T-helper 2 cell (primary cell): ENCODE measurements at places on chromosomes 2 and 18.

DNA sequence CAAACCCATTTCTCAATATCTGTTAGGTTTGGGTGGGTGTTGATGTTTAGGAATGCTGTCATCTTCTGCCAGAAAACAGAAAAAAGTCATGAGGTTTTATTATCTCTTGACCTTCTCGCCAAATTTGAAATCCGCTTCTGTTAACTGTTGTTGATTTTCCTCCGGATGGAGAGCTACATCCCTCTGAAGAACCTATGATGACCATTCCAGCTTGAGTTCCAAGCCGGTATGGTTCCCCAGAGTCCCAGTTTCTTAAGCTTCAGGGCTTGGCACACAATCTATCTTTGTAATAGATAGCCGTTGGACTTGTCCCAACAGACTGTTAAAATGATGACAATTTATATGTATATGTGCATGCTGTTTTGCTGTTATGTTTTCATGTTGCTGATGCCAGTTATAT is 1201.0 kb downstream of the LRP1B start:
- no peak for DNase-seq

- DNase-seq = no peak
Observed at GRCh38 chr2:70616168-70616694, 62.6 kb upstream of the TGFA start.

GRCh38 chr18:44882163-44882868 is 201.6 kb downstream of the SETBP1 start:
- no peak for DNase-seq

GRCh38 chr18:74251297-74252038 is 40.3 kb downstream of the CYB5A start:
- no peak for DNase-seq

DNA sequence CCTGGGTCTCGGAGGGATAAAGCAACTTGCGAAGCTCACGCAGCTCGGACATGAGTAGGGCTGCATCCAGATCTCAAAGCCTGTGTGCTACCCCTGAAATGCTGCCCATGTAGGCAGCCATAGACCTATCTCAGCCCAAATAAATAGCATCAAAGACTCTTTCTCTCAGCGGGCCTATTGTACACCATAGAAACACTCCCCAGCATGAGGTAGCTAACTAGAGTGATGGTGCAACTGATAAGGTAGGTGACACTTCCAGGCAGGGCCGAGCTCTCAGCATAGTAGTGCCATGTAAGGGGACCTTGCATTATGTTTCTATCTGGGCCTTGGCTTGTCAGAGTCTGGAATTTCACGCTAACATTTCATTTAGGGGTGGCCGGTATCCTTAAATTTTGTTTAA is 52.4 kb downstream of the RABL2A start:
- no peak for DNase-seq

DNA sequence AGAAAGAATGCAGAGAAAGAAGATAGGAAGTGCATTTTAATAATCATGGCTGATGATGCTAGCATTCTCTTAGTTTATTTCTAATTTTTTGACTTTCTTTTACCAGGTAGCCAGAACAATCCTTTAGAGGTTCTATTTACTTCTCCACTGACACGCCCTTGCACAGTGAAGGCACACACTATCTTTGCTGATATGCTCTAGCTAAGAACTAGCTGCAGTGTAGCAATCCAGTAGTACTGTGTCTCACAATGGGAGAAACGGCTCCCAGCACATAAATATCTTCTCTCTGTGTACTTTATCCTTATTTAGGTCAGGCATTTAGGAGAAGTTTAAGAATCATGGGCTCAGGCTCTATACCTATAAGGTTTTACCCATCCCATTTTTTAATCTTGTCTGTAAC is 1005.4 kb downstream of the LRP1B start:
- DNase-seq = no peak

DNA sequence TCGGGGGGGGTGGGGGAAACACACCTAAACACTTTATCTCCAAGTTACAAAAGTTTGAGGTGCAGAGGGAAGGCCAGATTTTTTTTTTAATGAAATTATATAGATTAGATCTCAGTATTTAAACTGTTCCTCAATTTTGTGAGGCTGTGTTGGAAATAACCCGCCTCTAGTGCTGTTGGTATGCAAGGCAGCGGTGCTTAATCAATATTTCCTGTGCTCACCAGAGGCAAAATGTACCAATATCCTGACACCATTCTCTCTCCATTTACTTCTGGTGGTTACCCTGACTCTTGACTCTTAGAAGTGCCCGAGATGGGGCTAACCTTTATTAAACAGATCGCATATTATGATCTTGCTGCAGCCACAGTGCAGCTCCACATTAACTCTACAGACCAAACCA is 54.8 kb upstream of the EML6 start:
- no peak for DNase-seq

GRCh38 chr2:37387148-37387835 is 42.9 kb downstream of the QPCT start:
- no peak for DNase-seq

DNA sequence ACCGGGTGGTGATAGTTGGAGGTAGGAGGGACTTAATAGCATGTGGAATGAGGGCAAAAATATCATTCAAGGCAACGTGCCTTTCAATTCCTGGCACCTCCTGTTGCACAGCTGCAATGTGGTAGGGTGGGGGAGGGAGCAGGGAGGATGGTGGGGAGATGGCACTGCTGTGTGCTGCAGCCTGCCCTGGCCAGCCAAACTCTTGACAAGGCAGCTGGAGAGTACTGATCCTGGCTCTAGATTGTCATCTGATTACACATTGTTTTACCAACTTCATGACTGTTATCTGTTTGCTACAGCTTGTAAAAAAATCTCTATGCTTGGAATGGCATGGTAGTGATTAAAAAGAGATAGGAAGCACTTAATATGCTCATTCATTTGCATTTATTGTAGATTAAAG is 47.7 kb downstream of the PLCL1 start:
- no peak for DNase-seq

DNA sequence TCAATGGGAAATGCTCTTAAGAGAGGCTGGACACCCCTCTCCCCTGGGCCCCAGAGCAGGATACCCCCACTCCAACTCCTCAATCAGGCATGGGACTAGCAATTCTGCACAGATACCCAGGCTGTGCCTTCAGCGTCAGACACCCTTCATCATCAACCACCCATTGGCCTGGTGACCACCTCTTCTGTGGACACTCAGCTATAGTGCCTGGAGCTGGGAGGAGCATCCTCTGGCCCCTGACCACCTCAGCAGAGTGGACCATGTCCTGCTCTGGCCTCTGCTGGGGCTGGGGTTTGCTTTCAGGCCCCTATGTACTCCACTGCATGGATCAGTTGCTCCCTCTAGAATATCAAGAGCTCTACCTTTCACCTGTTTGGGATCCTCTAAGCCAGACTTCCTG is 35.1 kb downstream of the TGFA start:
- no peak for DNase-seq

GRCh38 chr2:169073211-169073962 is 4.0 kb downstream of the DHRS9 start:
- DNase-seq = no peak

DNA sequence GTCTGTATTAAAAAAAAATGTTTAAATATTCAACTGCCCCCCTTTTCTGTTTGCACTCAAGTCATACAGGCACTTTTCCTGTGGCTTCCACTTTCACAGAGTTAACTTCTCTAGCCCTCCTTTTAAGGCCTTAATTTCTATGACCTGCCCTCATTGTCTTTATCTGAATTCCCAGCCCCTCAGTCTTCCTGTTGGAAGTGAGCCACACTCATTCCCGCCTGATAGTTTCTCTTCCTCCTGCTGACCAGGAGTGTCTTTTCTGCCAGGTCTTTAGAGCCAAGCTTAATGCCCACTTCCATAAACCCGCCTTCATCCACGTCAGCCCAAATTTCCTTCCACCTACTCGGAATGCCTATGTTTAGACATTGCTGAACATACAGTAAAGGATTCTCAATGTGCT is 10.5 kb downstream of the COPS8 start:
- no peak for DNase-seq

DNA sequence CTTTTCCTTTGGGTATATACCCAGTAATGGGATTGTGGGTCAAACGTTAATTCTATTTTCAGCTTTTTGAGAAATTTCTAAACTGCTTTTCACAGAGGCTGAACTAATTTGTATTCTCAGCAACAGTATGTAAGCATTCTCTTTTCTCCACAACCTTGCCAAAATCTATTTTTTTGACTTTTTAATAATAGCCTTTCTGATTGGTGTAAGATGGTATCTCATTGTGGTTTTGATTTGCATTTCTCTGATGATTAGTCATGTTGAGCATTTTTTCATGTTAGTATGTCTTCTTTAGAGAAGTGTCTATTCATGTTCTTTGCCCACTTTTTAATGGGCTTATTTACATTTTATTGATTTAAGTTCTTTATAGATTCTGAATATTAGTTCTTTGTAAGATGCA is 145.5 kb downstream of the TRABD2A start:
- DNase-seq = no peak

DNA sequence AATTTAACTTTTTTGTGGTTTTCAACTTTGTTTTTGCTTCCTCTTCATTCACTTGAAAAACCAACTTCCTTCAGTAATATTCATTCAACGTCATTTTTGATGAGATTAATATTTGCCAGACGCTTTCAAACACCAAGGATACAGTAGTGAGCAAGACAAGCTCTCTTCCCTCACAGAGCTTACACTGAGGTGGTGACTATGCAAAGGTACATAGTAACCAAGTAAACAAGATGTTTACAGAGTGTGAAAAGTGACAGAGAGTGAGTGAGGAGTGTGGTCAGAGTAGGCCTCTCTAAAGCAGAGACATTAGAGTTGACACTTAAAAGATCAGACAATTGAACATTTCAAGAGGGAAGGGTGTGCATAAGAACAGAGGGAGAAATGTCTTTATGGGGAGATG is 155.5 kb downstream of the TMEM247 start:
- no peak for DNase-seq

GRCh38 chr2:235977445-235977844 is 190.7 kb downstream of the GBX2 start:
- no peak for DNase-seq

DNA sequence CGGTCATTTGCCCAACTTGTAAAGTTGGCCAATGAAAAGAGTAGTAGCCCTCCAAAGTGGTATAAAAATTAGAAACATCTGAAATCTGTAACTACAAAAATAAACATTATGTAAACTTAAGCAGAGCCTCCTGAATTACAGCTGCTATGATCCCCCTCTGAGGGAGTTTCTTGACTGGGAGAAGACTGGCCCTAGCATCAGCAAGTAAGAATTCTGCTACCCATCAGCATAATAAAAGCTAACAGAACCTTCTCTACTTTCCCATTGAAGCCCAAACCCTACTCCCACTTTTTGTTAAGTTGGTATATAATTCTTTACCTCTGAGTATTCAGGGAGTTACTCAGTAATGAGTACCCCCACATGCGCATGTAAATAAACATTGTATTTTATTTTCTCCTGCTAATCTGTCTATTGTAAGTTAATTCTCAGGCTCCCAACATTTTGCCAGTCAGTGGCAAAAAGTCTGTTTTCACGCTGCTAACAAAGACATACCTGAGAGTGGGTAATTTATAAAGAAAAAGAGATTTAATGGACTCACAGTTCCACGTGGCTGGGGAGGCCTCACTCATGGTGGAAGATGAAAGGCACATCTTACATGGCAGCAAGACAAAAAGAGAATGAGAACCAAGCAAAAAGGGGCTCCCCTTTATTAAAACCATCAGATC is 71.3 kb downstream of the MYL12B start:
- DNase-seq = no peak

- DNase-seq = no peak
Observed at GRCh38 chr2:42133771-42134195, 35.4 kb upstream of the EML4 start.

DNA sequence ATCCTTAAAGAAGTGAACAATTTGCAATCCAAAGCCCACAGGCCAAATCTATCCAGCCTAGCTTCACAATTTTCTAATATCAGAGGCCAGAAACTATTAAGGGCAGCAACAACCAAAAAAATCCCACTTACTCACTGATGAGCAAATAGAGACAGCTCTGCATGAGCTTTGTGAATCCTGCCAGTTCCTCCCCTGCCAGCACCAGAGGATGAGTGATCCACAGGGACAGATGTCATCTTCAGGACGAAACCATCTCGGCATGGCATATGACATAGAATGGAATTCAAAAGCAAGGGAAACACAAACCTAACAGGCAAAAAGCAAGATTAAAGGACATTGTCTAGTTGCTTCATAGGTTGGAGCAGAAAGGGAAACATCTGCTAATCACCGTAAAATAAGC is 2.2 kb upstream of the DSC2 start:
- no peak for DNase-seq

DNA sequence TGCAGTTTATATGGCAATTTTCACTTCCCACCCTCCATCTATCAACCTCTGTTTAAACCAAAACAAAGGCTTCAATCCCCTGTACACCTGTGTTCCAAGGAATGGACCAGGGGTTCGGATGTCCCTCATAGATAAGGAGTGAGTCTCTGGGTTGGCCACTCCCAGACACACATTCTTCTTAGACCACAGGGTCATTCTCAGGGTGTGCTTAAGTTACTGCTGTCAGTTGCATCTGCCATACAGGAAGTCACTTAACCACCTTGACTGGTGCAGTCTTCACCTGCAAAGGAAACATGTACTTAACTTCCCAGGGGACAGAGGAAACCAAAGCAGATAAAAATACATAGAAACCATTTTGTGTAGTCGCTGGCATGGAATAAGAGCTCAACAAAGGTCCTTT is 151.0 kb upstream of the NDUFV2 start:
- DNase-seq = no peak

- no peak for DNase-seq
Observed at GRCh38 chr2:19888831-19889230, 13.0 kb downstream of the TTC32 start.

DNA sequence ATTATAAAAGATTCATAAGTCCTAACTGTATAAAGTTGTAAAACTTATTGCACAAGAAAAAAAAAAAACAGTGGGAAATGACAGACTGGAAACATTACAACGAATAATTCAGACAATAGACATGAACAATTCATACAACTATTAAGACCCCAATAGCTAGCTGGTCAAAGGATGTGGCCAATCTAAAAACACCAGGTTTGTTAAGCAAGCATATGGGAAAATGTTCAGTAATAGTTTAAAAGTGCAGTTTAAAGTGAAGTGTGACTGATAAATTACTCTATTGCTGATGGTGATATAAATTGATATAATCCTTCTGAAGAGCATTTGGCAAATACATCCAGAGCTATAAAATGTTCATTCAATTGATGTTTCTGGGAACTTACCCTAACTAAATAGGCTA is 289.0 kb downstream of the CAMKMT start:
- no peak for DNase-seq

GRCh38 chr2:238558456-238559099 is 131.9 kb downstream of the ASB1 start:
- DNase-seq = no peak
